ENCODE measurements at places on chromosomes 7 and 10.

GRCh38 chr7:147664541-147664940 is 926.0 kb upstream of the C7orf33 start:
- DNase-seq, result no peak

GRCh38 chr10:15197276-15197675 is 28.8 kb upstream of the NMT2 start:
- no peak for DNase-seq

GRCh38 chr10:99973190-99973589 is 36.6 kb downstream of the DNMBP start:
- DNase-seq, result no peak

DNA sequence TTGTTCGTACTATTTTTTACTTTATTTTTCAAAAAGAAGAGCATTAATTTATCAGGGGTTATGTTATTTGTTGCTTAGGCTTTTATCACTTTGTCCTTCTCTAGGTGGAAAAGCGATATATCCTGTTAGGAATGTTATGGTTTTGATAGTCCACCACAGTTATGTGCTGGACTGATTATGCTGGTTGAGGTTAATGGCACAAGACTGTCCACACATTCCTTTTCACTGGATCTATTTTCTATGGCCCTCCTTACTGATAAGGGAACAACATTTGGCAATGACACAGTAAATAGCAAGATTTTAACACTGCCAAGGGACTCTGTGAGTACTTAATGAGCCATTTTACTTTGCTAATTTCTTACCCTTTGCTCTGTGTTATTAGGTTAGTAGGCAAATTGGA is 1212.3 kb downstream of the NXPH1 start:
- DNase-seq, result no peak
